NCI-H446 (cell line): ENCODE measurements at places on chromosomes 12 and 14.

DNA sequence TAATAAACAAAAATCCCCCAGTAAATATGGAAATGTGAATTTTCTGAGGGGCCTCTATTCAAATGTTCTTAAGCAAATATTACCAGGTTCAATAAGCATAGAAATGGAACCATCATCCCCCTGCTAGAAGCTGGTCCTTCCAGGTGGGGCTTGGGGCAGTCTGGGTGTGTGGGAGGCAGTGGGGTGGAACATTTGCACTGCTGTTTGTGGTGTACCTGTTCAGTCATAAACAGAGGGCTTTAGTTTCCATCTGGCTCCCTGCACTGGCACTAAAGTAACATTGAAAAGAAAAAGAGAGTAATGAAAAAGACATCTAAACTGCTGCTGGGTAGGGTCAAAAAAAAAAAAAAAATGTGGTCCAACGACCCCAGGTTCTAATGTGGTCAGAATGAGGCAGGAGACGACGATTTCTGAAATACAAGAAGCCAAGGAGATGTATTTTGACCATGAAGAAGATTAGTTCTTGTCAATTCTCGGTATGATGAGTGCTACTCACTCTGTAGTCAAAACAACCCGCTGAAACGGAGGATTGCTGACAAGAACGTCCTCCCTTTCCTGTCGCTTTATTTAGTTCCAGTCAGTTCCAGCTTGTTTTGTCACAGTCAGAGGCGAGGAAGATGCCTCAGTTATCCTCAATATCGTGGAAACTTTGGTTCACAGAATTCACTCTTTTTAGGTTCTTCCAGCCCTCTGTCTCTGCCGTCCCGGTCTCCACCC, 44.2 kb upstream of the MANSC4 start:
- DNase-seq = no peak

DNA sequence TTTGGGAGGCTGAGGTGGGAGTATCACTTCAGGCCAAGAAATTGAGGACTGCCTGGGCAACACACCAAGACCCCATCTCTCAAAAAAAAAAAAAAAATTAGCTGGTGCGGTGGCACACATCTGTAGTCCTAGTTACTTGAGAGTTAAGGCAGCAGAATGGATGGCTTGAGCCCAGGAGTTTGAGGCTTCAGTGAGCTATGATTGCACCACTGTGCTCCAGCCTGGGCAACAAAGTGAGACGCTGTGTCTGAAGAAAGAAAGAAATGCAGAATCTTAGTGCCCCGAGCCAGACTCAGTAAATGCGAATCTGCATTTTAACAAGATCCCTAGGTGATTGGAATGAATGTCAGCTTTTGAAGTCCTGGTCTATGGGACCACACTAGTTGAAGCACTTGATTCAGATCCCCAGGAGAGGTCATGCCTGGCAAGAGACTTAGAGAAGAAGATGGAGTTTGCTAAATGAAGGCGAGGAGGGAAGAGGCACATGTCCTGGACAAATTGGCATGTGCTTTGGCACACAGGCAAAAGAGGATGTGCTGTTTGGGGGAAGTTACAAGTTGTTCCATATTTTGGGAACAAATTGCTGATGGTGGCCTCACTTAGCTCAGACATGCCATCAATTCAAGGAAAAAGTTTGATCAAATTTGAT, 56.6 kb downstream of the DRAM1 start:
- DNase-seq = no peak

DNA sequence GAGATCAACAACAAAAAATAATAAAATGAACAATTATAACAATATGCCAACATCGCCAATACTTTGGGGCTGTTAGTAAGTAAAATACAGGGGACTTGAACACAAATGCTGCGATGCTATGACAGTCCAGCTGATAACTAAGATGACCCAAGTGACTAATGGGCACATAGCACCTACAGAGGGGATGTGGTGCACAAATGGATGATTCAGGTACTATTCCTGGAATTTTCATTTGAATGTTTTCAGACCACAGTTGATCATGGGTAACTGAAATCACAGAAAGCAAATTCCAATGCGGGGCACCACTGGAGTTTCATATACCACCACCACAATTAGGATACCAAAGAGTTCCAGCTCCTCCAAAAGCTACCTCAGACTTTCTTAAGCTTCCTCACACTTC, 82.9 kb downstream of the RCOR1 start:
- DNase-seq = no peak

GRCh38 chr12:110912263-110912662, 8.1 kb downstream of the MYL2 start:
- DNase-seq = no peak

DNA sequence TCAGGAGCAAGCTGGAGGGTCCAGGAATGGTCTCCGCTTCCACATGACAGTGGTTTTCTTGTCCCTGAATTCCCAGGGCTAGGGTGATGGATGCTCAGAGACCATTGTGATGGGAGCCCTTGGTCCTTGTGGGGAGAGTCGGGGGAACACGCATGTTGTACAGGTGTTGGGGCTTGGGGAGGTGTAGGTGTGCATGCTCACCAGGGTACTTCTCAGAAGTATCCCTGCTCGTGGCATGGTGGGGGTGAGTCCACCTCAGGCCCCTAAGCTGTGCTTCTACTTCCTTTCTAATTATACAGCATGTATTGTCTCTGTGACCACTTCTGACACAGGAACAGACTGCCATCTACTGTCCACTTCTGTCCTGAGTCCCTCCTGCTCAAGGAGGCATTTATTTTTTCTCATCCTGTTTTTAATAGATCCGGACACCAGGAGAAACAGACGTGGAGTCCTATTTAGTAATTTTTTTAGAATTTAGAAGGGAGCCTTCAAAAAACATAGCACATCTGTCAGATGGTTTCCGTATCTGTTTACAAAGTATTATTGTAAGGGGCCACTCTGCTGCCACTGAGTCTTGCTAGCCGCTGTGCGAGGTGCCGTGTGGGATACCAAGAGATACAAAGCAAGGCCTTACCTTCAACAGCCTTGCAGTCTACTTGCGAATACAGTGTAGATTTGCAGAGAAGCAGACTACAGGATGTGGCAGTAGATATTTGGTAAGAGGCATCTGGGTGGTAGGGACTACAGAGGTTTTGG, 10.5 kb downstream of the NTF3 start:
- DNase-seq = peak; percentile 57

GRCh38 chr12:49578471-49579112, 10.7 kb upstream of the MCRS1 start:
- DNase-seq = no peak

DNA sequence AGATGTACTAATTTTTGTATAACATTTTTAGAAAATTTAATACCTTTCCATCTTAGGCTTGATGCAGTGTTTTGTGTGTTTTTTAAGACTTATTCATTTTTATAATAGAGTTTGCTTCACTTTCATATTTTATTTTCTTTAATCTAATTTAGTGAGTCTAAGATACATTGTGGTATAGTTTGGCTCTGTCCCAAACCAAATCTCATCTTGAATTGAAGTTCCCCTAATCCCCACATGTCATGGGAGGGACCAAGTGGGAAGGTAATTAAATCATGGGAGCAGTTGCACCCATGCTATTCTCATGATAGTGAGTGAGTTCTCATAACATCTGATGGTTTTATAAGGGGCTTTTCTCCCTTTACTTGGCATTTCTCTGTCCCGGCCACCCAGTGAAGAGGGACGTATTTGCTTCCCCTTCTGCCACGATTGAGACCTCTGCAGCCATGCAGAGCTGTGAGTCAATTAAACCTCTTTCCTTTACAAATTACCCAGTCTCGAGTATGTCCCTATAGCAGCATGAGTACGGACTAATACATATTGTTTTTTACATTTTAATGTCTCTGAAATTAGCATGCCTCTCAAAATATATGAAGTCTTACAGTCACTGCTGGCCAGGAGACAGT, 34.9 kb downstream of the GABARAPL1 start:
- no peak for DNase-seq

- DNase-seq = peak; percentile 35
These were observed 11.2 kb upstream of the FKBP11 start for GRCh38 chr12:48936379-48936979.

DNA sequence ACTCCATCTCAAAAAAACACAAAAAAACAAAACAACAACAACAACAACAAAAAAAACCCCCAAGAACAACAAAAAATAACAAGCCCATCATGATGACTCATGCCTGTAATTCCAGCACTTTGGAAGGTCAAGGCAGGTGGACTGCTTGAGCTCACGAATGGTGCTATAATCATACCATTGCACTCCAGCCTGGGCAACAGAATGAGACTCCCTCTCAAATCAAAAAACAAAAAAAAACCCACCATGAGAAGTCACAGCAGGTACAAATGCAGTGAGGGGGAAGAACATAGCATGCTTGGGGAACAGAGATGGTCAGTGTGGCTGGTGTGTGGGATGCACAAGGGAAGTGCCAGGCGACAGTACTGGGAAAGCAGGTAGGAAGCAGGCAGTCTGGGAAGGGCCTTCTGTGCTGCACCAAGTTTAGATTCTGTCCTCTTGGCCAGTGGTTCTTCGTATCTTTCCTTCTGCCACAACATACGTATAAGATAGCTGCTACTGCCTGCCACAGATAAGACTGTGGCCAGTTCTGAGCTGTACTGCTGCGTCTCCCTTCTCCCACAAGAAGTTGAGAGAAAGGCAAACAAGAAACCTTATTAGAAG, 28.0 kb downstream of the ATG14 start:
- no peak for DNase-seq

- DNase-seq = no peak
These were observed 417.1 kb downstream of the AEBP2 start for GRCh38 chr12:19856389-19856788.

DNA sequence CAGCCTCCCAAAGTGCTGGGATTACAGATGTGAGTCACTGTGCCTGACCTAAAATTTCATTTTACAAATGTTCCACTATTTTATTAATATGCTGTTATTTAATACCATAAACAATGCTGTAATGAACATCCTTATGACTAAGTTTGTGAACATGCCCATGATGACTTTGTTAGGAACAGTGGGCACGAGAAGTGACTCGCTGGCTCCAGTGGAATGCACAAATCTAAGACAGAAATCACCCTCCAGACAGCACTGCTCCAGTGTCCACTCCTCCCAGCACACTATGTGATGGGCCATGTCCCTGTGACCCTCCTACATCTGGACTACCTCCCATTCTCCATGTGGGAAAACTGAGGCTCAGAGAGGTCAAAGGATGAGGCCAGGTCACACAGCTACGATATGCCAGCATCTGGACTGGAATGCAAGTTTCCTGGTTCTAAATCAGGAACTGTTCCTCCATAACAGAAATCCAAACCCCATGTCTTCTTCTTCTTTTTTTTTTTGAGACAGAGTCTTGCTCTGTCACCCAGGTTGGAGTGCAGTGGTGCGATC, 57.9 kb downstream of the GPR68 start:
- no peak for DNase-seq

DNA sequence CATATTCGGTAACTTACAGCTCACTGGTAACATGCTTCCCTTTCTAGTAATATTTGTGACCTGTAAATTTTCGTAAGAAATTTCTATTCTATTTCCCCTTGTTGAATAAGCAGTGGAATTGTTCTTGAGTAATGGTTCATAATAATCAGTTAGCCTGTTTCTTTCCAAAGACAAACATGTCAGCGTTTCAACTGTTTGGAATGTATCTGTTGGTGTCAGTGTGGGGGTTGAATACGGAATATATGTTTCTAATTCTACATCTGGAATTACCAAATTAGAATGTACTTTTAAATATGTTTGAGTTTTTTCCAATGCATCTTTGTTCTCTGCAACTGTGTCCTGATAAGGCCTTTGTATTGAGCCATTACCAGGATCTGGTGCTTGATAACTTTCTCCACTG, 2.0 kb downstream of the BBS10 start:
- DNase-seq = no peak

DNA sequence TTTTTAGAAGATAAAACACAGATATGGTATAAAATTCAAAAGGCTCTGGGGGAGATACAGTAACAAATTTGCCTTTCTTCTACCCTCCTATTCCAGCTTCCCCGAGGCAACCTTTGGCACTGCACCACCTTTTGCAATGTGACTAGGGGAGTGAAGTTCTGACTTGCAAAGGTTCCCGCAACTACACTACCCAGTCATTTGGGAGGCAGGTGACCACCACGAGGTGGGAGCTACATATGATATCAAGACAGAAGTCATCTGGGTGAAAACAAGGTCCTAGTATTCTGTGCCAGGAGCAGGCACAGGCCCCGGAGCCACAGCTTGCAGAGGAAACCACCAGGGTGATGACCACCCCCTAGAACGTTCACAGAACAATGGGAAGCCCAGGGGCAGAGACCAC, 141.5 kb downstream of the TTC7B start:
- peak; percentile 38 for DNase-seq

DNA sequence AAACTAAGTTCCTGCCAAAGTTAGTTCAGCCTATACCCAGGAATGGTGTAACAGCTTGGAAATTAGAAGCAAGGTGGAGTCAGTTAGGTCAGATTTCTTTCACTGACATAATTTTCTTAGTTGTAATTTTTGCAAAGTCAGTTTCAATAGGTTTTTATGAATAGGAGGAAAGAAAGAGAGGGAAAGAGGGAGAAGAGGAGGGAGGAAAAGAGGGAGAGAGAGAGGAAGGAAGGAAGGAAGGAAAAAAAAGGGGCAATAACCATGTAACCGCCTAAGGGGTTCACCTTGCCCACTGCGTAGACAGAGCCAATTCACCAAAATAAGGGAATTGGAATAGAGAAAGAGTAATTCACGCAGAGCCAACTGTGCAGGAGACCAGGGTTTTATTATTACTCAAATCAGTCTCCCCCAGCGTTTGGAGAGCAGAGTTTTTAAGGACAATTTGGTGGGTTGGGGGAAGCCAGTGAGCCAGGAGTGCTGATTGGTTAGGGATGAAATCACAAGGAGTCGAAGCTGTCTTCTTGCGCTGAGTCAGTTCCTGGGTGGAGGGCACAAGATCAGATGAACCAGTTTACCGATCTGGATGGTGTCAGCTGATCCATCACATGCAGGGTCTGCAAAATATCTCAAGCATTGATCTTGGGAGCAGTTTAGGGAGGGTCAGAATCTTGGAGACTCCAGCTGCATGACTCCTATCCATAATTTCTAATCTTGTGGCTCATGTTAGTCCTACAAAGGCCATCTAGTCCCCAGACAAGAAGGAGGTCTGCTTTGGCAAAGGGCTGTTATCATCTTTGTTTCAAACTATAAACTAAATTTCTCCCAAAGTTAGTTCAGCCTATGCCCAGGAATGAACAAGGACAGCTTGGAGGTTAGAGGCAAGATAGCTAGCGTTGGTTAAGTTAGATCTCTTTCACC, 126.0 kb upstream of the AMIGO2 start:
- DNase-seq = no peak

GRCh38 chr14:100104523-100105300, 39.5 kb downstream of the EVL start:
- no peak for DNase-seq

- DNase-seq = no peak
These were observed 28.1 kb downstream of the TRPV4 start for GRCh38 chr12:109804820-109805761.

- DNase-seq = no peak
These were observed at the start of gene FLRT2 for GRCh38 chr14:85529803-85530574. TSS of gene FLRT2 (plus strand) at chr14:85530144. CDS start at chr14:85621515, 91,371 bp downstream.

DNA sequence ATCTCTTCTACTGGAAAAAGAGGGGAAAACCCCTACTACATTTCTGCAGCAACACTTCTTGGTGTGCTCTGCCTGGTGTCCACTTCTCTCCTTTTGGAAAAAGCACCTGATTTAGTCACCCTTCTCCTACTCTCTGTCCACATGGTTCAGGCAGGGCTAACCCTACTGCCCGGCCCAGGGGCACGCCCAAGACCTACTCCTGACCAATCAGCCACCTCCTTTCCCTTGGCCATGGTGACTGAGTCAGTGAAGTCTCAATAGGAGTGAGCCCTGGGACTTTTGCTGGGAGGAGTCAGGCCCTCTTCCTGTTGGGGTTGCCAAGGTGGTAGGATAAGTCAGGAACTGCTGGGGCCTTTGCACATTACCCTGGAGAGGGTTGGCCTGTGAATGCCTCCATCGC, 52.5 kb upstream of the MYL2 start:
- no peak for DNase-seq
